Caco-2 (cell line): ENCODE measurements at places on chromosomes 2 and 18. TPM values are rescaled to one million over a fixed set of nuclear protein-coding genes. Genes with fewer than 3 reads are reported as not detected.

GPR35 gene
- total RNA-seq = 21.3 and 21.5 TPM in 2 replicates

DNA sequence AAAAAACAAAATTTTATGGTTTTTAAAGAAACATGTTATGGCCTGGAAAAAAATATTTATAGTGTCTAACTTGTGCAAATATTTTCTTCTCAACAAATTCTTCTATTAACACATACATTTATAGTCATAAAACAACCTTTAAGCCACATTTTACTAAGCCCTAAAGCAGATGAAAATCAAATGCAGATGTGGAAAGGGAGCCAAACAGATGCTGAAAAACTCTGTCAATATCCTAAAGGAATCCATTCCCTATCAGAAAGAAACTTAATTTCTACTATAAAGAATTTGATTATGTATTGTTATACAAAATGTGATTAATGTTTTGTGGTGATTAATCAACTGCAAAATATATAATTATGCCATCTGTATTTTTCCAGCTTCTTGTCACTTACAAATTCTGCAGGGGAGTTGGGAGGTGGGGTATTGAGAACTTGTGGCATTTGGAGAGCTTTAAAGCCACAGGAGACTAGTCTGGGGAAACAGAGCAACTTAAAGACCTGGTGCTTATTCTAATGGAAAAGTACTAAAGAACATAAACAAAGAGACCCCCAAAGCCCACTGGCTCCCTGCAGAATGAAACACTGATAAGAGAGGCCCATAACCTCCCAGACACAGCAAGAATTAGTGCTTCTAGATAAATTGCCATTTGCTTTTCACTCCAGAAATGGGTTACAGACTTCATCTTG, 1721.0 kb upstream of the PIK3C3 start:
- no peaks in the 10 kb centered on the region for H3K27me3 ChIP-seq
- no peaks in the 10 kb centered on the region for H3K36me3 ChIP-seq

GRCh38 chr18:25494888-25495287, 142.9 kb upstream of the ZNF521 start:
- no peaks in the 10 kb centered on the region for H3K4me1 ChIP-seq
- no peak overlapping the region for H3K27ac ChIP-seq
- no peak for DNase-seq
- H3K27me3 ChIP-seq = no peaks in the 10 kb centered on the region
- no peaks in the 10 kb centered on the region for H3K36me3 ChIP-seq
- H3K4me3 ChIP-seq = no peak overlapping the region

DNA sequence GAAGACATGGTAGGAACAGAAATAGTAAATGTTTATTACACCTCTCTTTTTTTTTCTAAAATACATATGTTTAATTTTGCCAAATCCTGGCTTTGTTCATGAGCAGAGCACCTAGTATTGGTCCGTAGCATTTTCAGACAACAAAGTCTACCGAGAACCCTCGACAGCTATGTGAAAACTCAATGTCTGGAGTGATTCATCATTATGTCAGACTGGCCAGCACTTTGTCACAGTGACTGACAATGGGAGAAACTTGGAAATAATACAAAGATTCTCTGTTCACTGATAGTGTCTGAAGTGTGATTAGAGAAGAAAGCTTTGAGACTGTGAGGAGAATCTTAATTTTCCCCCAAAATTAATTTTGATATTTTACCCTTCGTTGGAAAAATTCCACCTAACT, 143.0 kb downstream of the HNMT start:
- no peaks in the 10 kb centered on the region for H3K36me3 ChIP-seq
- no peaks in the 10 kb centered on the region for H3K27me3 ChIP-seq
- peaks cover 68% of the 10 kb centered on the region for H3K4me1 ChIP-seq
- DNase-seq = no peak
- no peak overlapping the region for H3K4me3 ChIP-seq

DNA sequence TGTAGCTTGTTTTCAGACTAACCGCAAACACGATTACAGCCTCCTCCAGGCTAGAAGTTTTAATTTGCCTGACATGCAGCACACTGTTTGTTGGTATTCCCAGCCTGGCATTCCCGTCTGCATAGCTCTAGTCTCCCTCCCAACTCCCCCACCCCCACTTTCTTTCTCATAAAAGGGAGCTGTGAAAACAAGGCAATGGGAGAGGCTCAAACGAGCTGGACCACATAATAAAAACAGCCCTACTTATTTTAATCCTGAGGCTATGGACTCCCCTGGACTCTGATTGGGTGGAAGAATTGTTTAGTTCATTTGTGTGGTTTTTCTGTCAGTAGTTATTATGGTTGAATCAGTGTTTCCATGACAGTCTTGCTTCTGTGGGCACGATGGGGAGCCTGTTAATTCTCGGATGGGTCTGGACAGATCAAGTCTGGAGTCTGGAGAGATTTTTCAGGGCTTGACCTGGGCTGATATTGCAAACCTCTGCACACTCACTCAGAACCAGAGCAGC, 1.2 kb downstream of the STON1 start:
- H3K27ac ChIP-seq = no peak overlapping the region
- no peak overlapping the region for H3K4me3 ChIP-seq
- peak; percentile 6 for DNase-seq
- H3K36me3 ChIP-seq = no peaks in the 10 kb centered on the region
